ENCODE measurements at places on chromosomes 11 and 22.
A peak's percentile ranks its signal among the peaks of the same experiment; 100 is the strongest.

DNA sequence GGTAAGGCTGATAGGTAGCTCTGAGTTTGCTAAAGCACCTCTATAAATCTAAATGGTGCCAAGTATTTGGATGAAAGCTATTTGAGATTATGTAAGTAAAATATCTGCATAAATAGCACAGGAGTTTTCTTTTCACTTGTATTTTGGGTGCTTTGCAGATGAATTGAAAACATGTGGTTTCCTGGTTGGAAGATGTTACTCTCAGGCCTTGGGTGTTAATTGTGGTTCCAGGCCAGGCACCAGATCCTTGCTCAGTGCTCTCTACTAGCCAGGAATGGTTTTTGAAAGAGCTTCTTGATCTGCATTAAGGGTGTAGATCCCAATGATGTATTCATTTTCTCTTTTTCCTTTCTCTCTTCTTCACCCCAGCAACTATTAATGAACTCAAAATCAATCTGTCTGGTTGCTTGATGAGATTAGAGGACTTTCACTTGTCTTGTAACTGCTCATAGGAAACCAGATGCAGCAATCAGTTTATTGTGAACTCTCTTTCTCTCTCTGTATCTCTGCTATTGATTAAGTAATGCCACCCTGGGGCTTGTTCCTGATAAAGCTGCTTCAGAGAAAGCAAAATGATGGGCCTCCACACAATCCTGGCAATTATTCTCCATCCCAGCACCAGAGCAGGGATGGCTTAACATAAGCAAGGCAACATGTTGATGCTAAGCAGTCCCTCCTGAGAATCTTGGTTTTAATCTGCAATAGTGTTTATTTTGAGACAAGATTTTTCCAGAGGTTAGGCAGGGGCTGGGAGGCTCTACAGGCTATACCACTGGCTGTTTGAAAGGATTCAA, 147.0 kb upstream of the NTM start:
- no peaks in the 10 kb centered on the region for H3K4me1 ChIP-seq
- no peak overlapping the region for H3K4me3 ChIP-seq
- no peaks in the 10 kb centered on the region for H3K27me3 ChIP-seq
- no peak for DNase-seq
- no peak overlapping the region for H3K27ac ChIP-seq

GRCh38 chr22:43829904-43830851, 18.1 kb upstream of the EFCAB6 start:
- H3K27ac ChIP-seq = no peak overlapping the region
- H3K4me3 ChIP-seq = no peak overlapping the region
- no peaks in the 10 kb centered on the region for H3K27me3 ChIP-seq
- no peaks in the 10 kb centered on the region for H3K36me3 ChIP-seq
- H3K4me1 ChIP-seq = no peaks in the 10 kb centered on the region

GRCh38 chr11:111639226-111639925, 37.1 kb downstream of the SIK2 start:
- H3K36me3 ChIP-seq = no peaks in the 10 kb centered on the region
- no peaks in the 10 kb centered on the region for H3K27me3 ChIP-seq
- DNase-seq = no peak
- H3K4me3 ChIP-seq = no peak overlapping the region

GRCh38 chr11:123217897-123218296, 22.8 kb upstream of the CLMP start:
- no peak overlapping the region for H3K4me3 ChIP-seq
- no peak for DNase-seq
- peaks cover 8% of the 10 kb centered on the region for H3K27me3 ChIP-seq
- H3K36me3 ChIP-seq = no peaks in the 10 kb centered on the region
- peaks cover 15% of the 10 kb centered on the region for H3K4me1 ChIP-seq

GRCh38 chr11:7495882-7496551, 10.7 kb downstream of the OLFML1 start:
- no peaks in the 10 kb centered on the region for H3K27me3 ChIP-seq
- H3K4me1 ChIP-seq = no peaks in the 10 kb centered on the region
- DNase-seq = no peak
- no peak overlapping the region for H3K27ac ChIP-seq

DNA sequence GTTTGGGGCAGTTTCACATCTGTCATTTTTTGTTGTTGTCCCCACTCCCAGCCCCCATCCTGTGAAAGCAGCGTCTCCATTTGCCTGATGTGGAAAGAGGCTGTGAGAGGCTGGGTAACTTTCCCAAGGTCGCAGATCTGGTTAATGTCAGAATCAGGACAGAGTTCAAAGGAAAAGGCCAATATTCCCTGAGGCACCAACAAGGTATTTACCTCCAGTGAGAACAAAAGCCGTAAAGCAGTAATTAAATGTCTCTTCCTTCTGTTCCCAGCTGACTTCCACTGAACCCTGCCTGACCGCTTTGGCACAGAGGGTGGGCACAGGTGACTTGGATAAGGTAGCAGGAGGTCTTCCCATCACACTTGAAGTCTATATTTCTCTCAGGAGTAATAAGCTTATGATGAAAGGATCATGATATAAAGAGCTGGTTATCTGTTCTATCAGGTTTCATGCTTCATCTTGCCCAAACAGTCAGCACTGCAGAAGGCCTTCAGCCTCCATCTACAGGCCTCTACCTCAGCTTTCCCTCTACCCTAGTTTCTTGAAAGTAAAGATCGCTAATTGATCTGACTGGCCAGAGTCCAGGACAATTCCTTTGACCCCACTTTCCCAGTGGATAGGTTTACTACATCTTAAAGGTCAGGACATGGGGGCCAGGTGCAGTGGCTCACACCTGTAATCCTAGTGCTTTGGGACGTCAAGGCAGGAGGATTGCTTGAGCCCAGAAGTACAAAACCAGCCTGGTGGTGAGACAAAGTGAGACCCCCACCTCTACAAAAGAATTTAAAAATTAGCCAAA, 9.4 kb downstream of the C11orf91 start:
- peak overlapping the region; percentile 77 for H3K27ac ChIP-seq
- no peak for DNase-seq
- no peaks in the 10 kb centered on the region for H3K27me3 ChIP-seq
- peaks cover 69% of the 10 kb centered on the region for H3K4me1 ChIP-seq
